ENCODE measurements at places on chromosomes 13 and 19. TPM values are rescaled to one million over a fixed set of nuclear protein-coding genes. Genes with fewer than 3 reads are reported as not detected.

Gene OLFM2
- total RNA-seq, result 13.8 TPM

Gene KL
- 1.7 TPM for total RNA-seq

Gene ATP4B
- not detected for total RNA-seq

Gene MADCAM1
- 0.49 TPM for total RNA-seq

DNA sequence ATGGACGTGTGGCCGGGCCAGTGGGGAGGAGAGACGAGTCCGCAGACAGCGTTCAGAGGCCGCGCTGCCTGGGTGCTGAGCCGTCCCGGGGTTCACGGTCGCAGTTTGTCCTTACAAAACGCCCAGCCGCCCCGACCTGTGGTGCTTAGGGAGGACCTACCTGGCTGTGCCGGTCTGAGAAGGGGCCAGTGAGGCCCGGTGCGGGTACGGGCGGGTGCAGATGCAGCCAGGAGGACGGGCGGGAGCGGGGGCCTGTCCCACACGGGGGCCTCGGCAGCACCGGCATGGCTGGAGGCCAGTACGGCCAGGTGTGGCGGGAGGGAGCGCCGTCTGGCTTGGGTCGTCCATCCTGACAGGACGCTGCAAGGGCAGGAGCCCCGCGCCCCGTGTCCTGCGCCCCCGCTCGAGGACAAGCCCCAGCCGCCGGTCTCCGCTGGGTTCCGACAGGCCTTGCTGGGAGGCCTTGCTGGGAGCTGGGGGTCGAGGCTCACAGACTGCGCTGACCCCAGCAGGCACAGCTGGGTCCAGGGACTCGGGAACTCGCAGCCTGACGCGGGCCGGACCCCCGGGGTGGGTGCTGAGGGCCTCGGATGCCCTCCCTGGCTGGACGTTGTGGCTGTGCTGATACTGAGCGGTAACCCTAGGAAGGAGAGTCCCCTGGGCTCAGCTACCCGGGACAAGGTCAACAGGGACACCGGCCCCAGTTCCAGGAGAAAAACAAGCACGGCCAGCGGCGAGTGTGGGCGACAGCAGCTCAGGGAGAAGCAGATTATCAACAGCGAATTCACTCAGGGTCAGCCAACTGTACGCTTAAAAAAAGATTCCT is 5.3 kb upstream of the PROZ start:
- DNase-seq, result peak; percentile 93

GRCh38 chr13:111620586-111620985 is 300.1 kb downstream of the TEX29 start:
- DNase-seq, result no peak

GRCh38 chr19:55324662-55325061 is 479 bp downstream of the TMEM150B start:
- no peak for DNase-seq

GRCh38 chr19:40604171-40604646 is 3.0 kb downstream of the LTBP4 start:
- no peak for DNase-seq

- DNase-seq, result no peak
Measured at GRCh38 chr19:38079926-38080380, 144.1 kb downstream of the DPF1 start.

GRCh38 chr13:46071590-46072249 is 19.2 kb upstream of the ZC3H13 start:
- no peak for DNase-seq

GRCh38 chr13:33230178-33230881 is 55.2 kb downstream of the STARD13 start:
- DNase-seq, result no peak

DNA sequence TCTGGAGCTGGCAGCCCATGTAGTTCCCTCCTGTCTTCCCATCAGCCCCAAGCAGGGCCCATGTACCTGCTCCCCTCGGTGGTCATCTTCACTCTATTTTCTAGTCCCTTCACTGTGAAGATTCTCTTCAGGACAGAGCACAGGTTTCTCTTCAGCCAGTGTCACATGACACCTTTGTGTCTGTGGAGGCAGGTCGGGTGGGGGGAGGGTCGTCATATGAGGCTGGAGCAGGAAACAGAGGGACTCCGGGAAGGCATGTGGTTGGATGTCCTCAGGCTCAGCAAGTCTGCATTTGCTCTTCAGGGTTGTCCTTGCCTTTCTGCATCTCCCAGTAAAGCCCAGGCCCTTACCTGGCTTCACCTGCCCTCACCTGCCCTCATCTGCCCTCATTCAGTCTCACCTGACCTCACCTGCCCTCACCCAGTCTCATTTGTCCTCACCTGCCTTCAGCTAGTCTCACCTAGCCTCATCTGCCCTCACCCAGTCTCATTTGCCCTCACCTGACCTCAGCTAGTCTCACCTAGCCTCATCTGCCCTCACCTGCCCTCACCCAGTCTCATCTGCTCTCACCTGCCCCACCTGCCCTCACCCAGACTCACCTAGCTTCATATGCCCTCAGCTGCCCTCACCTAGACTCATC is 120.3 kb downstream of the ZDHHC20 start:
- DNase-seq, result no peak

GRCh38 chr13:65387743-65388347 is 1842.3 kb downstream of the PCDH9 start:
- no peak for DNase-seq

GRCh38 chr13:65959305-65959704 is 1270.8 kb downstream of the PCDH9 start:
- DNase-seq, result no peak

Data from vagina (tissue), 2 donors.